Fibroblast of upper back skin (primary cell): ENCODE measurements at places on chromosomes 1 and 21.

GRCh38 chr1:182716740-182717720 lies 32.6 kb upstream of the RGS8 start:
- no peak for DNase-seq

DNA sequence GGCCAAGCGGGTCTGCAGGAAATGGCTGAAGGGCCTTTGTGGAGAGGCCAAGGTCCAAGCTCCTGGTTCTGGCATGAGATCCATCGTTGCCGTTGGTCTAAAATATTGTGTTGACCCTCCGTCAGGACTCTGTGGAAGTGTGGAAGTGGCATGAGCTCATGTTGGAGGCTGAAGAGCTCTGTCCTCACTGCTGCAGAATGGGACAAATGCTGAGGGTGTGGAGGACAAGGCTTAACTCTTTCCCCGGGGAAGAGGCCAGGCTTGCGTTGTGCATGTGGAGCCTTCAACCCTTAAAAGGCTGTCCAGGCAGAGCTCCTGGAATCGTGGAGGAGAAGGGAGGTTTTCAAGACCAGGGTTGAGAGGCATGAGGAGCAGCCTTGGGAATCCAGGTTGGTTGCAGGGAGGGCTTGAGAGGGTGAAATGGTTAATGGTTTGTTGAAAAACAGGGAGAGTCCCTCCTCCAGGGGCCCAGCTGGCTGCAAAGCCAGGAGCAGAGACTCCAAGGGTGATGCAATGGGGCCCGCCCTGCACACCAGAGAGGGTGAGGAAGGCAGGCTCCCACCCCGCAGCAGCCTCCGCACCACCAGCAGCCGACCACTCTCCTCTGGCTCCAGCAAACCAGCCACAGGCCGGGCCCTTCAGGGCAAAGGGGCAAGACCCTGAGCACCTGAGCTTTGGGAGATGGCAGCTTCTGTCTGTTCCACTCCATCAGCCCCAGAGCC lies 6.7 kb upstream of the AHCYL1 start:
- no peak for DNase-seq

GRCh38 chr1:67463298-67463955 lies 33.2 kb upstream of the SERBP1 start:
- DNase-seq: peak; percentile 59

DNA sequence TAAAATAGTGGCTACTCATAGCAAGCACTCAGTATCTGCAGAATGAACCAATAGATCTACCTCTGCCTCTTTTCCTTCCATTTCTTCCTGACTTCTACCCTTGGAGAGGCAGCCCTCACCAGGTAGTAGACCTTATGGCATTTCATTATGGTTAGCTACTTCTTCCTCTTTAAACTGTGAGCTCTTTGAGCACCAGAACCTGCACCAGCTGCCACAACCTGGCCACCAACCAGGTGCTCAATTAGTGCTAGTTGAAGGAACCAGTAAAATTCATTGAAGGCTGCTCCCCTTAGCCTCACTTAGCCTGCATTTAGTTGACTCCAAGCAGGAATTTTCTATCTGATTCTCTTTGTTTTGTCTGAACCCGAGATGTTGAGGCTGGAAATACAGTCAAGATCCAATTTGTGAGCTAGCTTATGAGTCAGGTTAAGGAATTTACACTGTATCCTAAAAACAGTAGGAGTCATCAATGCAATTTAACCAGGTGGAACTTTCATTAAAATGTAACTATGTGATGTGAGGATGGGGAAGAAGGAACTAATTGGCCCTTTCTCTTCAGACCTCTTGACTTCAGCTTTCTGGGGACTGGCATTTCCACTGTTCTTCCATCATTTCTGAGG lies 81.5 kb upstream of the UBE2U start:
- peak; percentile 26 for DNase-seq
